ENCODE measurements at places on chromosomes 6 and 20.

DNA sequence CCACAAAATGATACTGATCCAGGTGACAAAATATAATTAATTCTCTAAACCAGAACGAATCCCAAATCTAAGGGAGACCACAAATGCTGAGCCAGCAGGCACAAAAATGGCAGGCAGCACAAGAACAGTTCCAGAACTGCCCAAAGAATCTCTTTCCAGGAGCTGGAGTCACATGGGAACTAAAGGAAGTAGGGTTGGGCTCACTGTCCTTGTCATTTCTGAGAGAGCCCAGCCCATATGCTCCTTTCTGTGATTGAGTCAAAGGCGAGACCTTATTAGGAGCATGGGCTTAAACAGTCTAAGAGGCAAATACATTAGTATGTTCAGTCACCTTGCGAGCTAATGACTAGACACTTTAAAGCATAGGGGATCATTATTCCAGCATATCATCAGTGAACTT lies 327.6 kb upstream of the ARID1B start:
- no peaks in the 10 kb centered on the region for H3K4me1 ChIP-seq
- no peak overlapping the region for H3K4me3 ChIP-seq
- no peak for DNase-seq
- H3K27me3 ChIP-seq: no peaks in the 10 kb centered on the region
- H3K36me3 ChIP-seq: no peaks in the 10 kb centered on the region

DNA sequence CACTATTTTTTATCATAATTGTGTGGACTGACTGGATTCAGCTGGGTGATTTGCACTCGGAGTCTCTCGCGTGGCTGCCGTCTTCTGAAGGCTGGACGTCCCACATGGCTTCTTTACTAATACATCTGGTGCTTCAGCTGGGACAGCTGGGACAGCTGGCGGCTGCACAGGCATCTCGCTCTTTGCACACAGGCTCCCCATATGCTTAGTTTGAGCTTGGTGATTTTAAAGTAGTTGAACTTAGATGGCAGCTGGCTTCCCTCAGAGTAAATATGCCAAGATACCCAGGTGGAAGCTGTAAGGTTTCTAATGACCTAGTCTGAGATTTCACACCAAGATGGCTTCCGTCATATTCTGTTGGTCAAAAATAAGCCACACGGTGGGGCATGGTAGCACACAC lies 38.7 kb upstream of the PPP1R3G start:
- H3K27me3 ChIP-seq: no peaks in the 10 kb centered on the region
- H3K4me1 ChIP-seq: no peaks in the 10 kb centered on the region
- no peak for DNase-seq
- H3K4me3 ChIP-seq: no peak overlapping the region
- no peaks in the 10 kb centered on the region for H3K36me3 ChIP-seq

- peaks cover 10% of the 10 kb centered on the region for H3K4me1 ChIP-seq
- DNase-seq: no peak
- H3K27me3 ChIP-seq: 0 out of 2 replicates have a peak, but pooled peaks cover 7% of the 10 kb centered on the region
- H3K4me3 ChIP-seq: no peak overlapping the region
These were observed 45.1 kb upstream of the FAM83D start for GRCh38 chr20:38880952-38881735.

GRCh38 chr6:31582230-31582643 lies at the start of gene LTB:
TSS of gene LTB (minus strand) at chr6:31582424. CDS start at chr6:31582417, 7 bp downstream.
- no peak within 1 kb of the TSS for H3K27ac ChIP-seq
- H3K27me3 ChIP-seq: peaks cover 7% of the 10 kb centered on the region
- H3K4me3 ChIP-seq: peak within 1 kb of the TSS; percentile 78
- DNase-seq: no peak

DNA sequence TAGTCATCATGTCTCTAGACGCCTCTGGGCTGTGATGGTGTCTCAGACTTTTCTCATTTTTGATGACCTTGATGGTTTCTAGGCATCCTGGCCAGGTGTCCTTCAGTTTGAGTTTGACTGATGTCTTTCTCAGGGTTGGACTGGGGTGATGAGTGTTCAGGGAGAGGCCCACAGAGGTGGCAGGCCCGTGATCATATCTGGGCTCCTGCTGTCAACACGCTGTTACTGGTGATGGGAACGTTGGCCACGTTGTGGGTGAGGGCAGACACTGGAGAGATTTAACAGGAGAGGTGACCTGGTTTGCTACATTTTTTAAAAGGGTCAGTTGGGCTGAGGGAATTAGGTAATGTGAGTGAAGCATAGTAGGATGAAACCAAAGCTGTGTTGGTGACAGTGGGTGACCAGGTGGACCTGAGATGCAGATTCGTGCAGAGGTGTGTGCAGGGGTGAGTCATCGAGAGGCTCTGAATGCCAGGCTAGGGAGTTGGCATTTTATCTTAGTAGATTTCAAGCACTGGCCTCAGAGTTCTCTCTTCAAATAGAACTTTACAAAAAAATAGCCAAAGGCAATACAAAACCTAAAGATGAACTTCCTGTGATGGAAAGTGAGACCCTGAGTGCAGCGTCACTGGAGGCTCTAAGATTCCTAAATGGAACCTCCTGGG lies 174.1 kb downstream of the CDH26 start:
- H3K4me3 ChIP-seq: no peak overlapping the region
- H3K27ac ChIP-seq: no peak overlapping the region
- H3K36me3 ChIP-seq: no peaks in the 10 kb centered on the region
- peaks cover 1% of the 10 kb centered on the region for H3K4me1 ChIP-seq

DNA sequence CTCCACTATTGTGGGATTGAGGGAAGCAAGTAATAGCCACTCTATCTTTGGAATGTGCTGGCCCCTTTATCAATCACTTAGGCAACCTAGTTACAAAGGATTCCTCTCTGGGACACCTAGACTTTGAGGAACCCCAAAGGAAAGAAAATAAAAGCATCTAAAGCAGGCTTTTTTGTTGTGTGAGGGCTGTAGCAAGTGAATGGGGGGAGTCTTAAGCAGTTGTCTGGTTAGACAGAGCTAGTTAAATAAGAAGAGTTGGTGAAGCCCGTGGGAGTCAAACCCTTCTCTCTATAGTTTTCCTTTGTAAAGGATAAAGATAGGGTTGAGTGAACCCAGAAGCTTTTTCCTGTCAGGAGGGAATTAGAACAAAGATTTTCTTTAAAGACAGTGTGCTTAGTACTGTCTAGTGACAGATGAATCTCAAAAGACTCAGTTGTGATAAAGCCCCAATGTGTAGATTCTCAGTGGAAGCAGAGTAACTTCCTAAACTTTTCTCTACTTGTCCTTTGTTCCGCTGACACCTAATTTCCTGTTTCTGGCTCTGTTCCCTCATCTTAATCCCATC lies 63.3 kb downstream of the HDGFL1 start:
- no peak for DNase-seq
- no peak overlapping the region for H3K27ac ChIP-seq
- no peak overlapping the region for H3K4me3 ChIP-seq
- no peaks in the 10 kb centered on the region for H3K4me1 ChIP-seq
- H3K27me3 ChIP-seq: no peaks in the 10 kb centered on the region
- no peaks in the 10 kb centered on the region for H3K36me3 ChIP-seq

DNA sequence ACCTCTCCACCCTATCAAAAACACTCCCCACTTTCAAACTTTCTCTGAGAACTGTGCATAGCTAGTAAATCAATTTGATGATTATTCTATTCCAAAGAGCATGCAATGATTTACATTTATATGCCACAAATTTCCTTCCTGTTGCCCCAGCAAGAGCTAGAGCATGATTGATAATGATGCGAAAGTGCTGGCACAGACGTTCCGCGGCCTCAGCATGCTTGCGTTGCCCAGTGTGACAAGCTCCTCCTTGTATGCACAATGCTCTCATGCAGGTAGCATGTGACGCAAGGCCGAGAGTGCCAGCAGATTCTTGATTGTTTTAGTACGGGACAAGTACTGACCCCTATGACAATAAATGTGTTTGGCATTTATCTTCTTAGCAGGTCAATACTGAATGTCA lies 696.3 kb upstream of the SLC35B3 start:
- H3K27me3 ChIP-seq: no peaks in the 10 kb centered on the region
- no peaks in the 10 kb centered on the region for H3K36me3 ChIP-seq
- H3K4me1 ChIP-seq: no peaks in the 10 kb centered on the region

- H3K27me3 ChIP-seq: no peaks in the 10 kb centered on the region
- H3K36me3 ChIP-seq: no peaks in the 10 kb centered on the region
- H3K27ac ChIP-seq: no peak overlapping the region
- peaks cover 44% of the 10 kb centered on the region for H3K4me1 ChIP-seq
- no peak for DNase-seq
These were observed 70.1 kb upstream of the TENT5A start for GRCh38 chr6:81822568-81822967.

GRCh38 chr6:158536084-158536890 lies 23.6 kb upstream of the TMEM181 start:
- H3K27me3 ChIP-seq: no peaks in the 10 kb centered on the region
- peak; percentile 84 for DNase-seq
- H3K4me3 ChIP-seq: peak overlapping the region; percentile 95
- H3K36me3 ChIP-seq: no peaks in the 10 kb centered on the region

DNA sequence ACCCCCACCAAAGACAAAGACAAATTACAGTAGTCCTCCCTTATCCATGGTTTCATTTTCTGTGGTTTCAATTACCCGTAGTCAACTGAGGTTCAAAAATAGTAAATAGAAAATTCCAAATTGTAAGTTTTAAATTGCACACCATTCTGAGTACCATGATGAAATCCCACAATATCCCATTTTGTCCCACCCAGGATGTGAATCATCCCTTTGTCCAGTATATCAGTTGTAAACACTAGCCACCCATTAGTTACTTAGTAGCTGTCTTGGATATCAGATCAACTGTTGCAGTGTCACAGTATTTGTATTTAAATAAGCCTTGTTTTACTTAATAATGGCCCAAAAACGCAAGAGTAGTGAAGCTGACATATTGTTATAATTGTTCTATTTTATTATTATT lies 364.0 kb upstream of the ARID1B start:
- no peaks in the 10 kb centered on the region for H3K36me3 ChIP-seq
- no peaks in the 10 kb centered on the region for H3K4me1 ChIP-seq
- DNase-seq: no peak

DNA sequence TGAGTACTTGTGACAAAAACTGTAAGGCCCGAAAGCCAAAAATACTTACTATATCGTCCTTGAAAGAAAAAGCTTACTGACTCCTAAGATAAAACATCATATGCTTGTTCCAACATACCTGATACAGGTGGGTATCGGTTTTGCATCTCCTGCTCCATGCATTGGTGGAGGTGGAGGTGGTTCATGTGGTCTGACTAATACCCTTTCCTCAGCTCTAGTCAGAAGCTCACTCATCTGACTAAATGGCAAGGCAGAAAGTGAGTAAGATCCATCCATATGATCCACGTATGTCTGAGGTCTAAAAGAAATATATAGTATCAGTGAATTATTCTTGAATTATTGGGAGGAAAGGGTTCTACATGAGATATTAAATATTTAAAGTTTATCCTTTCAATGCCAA lies 76.2 kb downstream of the WASF1 start:
- peaks cover 6% of the 10 kb centered on the region for H3K4me1 ChIP-seq
- H3K4me3 ChIP-seq: no peak overlapping the region
- no peaks in the 10 kb centered on the region for H3K27me3 ChIP-seq
- no peak overlapping the region for H3K27ac ChIP-seq

- peaks cover 45% of the 10 kb centered on the region for H3K4me1 ChIP-seq
- H3K36me3 ChIP-seq: no peaks in the 10 kb centered on the region
- H3K27me3 ChIP-seq: no peaks in the 10 kb centered on the region
- peak overlapping the region; percentile 69 for H3K27ac ChIP-seq
- peak overlapping the region; percentile 95 for H3K4me3 ChIP-seq
- peak; percentile 91 for DNase-seq
These were observed 3.0 kb downstream of the ARID1B start for GRCh38 chr6:156780102-156780641.

- H3K4me3 ChIP-seq: peak overlapping the region; percentile 76
- H3K27me3 ChIP-seq: no peaks in the 10 kb centered on the region
- DNase-seq: no peak
These were observed 2.6 kb downstream of the NT5E start for GRCh38 chr6:85452441-85452881.

DNA sequence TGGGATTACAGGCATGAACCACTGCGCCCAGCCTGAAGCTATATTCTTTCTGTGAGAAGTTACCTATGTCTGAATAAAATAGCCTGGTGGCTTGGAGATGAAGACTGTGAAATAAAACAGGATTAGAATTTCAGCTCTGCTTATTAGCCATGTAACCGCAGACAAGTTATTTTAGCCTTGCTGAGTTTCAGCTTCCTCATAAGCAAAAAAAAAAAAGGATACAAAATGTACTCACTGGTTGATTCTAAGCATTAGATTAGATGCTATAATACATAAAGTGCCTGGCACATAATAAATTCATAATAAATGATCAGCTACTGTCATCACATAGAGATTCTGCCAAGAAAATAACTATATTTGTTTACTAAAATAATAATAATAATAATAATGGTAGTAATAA lies 98.8 kb downstream of the EPB41L2 start:
- no peak overlapping the region for H3K27ac ChIP-seq
- DNase-seq: no peak
- H3K27me3 ChIP-seq: no peaks in the 10 kb centered on the region
- H3K4me3 ChIP-seq: no peak overlapping the region

- no peak overlapping the region for H3K27ac ChIP-seq
- no peak for DNase-seq
- no peak overlapping the region for H3K4me3 ChIP-seq
- H3K4me1 ChIP-seq: no peaks in the 10 kb centered on the region
- no peaks in the 10 kb centered on the region for H3K36me3 ChIP-seq
These were observed 347.7 kb downstream of the BCKDHB start for GRCh38 chr6:80454197-80454596.

DNA sequence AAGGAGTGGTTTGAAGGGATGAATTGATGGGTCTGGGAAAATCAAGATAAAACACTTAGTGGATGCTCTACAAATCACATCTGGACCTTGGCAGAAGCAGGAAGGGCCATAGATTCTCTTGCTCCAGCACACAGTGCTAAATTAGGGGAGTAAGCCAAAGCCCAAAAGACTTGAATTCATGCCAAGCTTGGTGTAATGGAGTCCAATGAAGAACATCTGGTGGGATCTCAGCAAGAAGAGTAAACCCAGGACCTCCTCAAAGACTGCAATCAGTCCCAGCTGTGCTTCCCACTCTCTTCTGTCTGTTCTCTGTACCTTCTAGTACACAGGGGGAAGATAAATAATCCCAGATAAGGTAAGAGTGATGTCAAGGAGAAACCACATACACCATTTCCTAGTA lies 683.4 kb downstream of the RNF144B start:
- no peak overlapping the region for H3K4me3 ChIP-seq
- H3K36me3 ChIP-seq: no peaks in the 10 kb centered on the region
- no peaks in the 10 kb centered on the region for H3K27me3 ChIP-seq
- H3K4me1 ChIP-seq: no peaks in the 10 kb centered on the region

- H3K36me3 ChIP-seq: peaks cover 27% of the 10 kb centered on the region
- H3K27me3 ChIP-seq: no peaks in the 10 kb centered on the region
- peak overlapping the region; percentile 97 for H3K4me3 ChIP-seq
- DNase-seq: no peak
These were observed 653 bp downstream of the ZNF335 start for GRCh38 chr20:45971425-45971674.

DNA sequence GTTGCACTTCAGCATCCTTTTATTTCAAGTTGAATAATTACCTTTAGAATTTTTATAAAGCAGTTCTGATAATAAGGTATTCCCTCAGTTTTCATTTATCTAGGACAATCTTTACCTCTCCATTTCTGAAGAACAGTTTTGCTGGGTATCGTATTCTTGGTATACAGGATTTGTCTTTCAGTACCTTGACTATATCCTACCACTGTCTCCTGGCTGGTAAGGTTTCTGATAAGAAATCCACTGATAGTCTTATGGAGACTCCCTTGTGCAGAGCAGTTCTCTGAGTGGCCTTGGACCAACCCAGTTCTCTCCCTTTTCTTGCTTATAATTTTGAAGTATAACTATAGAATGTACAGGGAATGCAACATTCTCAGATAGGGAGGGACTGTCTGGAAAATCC lies 51.3 kb upstream of the SAMD3 start:
- H3K4me1 ChIP-seq: no peaks in the 10 kb centered on the region
- no peaks in the 10 kb centered on the region for H3K27me3 ChIP-seq
- DNase-seq: no peak
- no peaks in the 10 kb centered on the region for H3K36me3 ChIP-seq
- no peak overlapping the region for H3K4me3 ChIP-seq
